ENCODE measurements at places on chromosomes 1 and 21.

DNA sequence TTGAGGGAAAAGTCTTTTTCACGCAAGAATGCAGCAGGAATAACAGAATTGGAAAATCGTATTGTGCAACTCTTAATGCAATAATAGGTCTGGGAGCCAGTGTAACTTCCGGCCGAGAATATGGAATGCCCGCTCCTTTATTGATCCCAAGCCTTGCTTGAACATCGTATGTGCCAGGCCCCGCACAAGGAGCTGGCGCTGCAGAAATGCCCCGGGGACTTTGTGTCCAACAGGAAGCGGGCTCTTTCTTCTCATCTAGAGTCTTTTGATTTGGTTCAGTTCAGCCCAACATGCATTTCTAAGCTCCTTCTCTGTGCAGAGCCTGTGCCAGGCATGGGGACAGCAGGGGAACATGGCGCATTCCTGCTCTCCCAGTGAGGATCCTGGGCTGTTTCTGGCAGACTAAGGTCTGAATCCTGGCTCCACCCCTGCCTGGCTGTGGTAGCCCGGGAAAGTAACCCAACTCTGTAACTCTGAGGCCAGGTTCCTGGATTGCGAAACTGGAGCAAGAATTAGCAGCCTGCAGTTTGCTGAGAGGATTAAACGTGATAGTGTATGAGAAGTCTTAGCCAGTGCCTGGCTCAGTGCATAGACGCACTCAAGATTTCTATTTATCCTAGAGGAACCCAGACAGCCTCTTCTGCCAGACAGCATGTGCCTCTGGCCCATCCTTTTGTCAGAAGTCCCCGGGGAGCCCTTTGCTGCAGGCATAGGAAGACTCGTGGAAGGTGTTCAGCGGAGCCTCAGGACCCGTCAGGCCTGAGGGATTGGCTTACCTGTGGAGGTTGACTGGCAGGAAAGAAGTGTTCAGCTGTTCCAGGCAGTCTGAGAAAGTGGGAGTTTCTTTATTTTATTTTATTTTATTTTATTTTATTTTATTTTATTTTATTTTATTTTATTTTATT is 987 bp upstream of the CDCP2 start:
- no peak for DNase-seq

GRCh38 chr1:71087713-71088112 is 6.9 kb upstream of the ZRANB2 start:
- no peak for DNase-seq

DNA sequence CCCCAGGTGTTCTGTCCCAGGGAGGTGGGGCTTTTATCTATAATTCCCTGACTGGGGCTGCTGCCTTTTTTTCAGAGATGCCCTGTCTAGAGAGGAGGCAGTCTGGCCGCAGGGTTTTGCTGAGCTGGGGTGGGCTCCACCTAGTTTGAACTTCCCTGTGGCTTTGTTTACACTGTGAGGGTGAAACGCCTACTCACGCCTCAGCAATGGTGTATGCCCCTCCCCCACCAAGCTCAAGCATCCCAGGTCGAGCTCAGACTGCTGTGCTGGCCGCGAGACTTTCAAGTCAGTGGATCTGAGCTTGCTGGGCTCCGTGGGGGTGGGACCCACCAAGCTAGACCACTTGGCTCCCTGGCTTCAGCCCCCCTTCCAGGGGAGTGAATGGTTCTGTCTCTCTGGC is 124.3 kb downstream of the CENPF start:
- DNase-seq = no peak

DNA sequence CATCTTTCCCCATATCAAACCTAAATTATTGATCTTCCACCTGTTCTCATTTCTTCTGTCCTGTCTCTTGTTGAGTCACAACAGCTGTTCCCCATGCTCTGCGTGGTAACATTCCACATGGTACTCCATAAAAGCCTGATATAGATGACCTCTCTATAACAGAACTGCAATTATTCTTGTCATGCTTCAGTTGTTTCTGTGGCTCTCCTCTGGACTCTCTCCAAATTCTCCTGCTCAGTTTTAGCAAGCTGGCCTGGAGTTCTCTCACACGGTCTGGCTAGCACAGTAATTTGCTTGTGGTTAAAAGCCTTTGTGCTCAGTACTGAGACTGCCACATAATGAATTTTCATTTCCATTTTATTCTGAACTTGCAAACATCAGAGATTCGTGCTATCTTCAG is 10.6 kb upstream of the LRRC39 start:
- no peak for DNase-seq

GRCh38 chr21:29219165-29219770 is 79.5 kb upstream of the BACH1 start:
- DNase-seq = no peak

GRCh38 chr21:33314111-33314510 is 10.7 kb upstream of the IFNAR1 start:
- no peak for DNase-seq

DNA sequence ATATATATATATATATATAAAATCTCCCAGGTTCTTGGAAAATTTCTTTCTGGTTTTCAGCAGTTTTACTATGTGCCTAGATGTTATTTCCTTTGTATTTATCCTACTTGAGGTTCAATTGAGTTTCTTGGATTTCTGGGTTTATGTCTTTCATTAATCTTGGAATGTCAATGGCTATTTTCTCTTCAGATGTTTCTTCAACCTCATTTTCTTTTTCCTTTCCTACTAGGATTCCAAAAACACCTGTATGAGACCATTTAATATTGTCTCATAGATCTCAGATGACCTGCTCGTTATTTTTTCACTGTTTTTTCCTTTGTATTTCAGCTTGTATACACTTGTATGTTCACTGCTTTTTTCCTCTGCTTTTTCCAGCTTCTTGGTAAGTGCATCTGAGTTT is 95.4 kb upstream of the DESI2 start:
- DNase-seq = no peak

- no peak for DNase-seq
These were observed 452.6 kb upstream of the NR5A2 start for GRCh38 chr1:199574950-199575349.

GRCh38 chr1:58983162-58983561 is 199.3 kb upstream of the JUN start:
- DNase-seq = no peak
